H9 (cell line): ENCODE measurements at places on chromosomes 5 and 9. TPM values are rescaled to one million over a fixed set of nuclear protein-coding genes. Genes with fewer than 3 reads are reported as not detected.

Gene CD274
- 0.13 TPM in 1 of 2 replicates, not detected in the other for total RNA-seq

Gene ANKRD34B
- total RNA-seq = 0.70 and 0.72 TPM in 2 replicates

GRCh38 chr9:36999728-37000333, 34.2 kb downstream of the PAX5 start:
- no peaks in the 10 kb centered on the region for H3K36me3 ChIP-seq
- DNase-seq = no peak
- H3K4me1 ChIP-seq = no peaks in the 10 kb centered on the region
- H3K4me3 ChIP-seq = no peak overlapping the region

DNA sequence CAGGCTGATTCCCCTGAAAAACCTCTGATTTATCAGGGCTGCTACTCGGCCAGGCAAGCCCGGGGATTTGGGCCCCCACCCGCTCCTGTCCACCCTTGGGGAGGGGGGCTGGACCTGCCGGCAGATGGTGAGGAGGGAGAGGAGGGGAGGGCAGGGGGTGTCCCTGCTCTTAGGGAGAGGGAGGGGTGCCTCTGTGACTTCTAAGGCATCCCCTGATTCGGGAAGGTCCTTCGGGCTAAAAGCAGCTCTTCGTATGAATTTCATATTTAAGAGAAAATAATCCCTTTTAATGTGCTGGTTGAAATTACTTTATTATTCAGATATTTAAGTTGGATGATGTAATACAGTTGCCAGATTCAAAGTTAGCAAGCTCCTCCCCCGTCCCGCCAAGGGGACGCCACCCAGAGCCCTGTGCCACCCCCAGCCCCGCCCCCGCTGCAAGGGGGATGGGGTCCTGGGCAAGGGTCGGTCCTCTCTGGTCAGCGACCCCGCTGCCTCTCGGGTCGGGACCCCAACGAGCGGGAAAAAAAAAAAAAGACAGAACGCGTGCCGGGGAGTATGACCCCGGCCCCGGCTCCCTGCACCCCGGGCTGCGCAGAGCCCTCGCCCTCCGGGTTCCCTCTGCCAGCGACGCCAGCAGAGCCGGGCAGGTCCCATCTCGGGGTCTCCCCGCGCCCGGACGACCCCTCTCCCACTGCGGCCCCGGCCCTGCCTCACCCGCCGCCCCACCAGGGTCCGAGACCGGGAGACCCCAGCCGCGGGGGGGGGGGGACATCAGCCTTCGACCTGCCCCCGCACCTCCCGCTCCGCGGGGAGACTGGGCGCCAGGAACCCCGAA, 12.4 kb downstream of the LHX3 start:
- no peaks in the 10 kb centered on the region for H3K4me1 ChIP-seq
- H3K4me3 ChIP-seq = no peak overlapping the region
- H3K27me3 ChIP-seq = peaks cover 60% of the 10 kb centered on the region
- H3K36me3 ChIP-seq = no peaks in the 10 kb centered on the region
- no peak for DNase-seq

DNA sequence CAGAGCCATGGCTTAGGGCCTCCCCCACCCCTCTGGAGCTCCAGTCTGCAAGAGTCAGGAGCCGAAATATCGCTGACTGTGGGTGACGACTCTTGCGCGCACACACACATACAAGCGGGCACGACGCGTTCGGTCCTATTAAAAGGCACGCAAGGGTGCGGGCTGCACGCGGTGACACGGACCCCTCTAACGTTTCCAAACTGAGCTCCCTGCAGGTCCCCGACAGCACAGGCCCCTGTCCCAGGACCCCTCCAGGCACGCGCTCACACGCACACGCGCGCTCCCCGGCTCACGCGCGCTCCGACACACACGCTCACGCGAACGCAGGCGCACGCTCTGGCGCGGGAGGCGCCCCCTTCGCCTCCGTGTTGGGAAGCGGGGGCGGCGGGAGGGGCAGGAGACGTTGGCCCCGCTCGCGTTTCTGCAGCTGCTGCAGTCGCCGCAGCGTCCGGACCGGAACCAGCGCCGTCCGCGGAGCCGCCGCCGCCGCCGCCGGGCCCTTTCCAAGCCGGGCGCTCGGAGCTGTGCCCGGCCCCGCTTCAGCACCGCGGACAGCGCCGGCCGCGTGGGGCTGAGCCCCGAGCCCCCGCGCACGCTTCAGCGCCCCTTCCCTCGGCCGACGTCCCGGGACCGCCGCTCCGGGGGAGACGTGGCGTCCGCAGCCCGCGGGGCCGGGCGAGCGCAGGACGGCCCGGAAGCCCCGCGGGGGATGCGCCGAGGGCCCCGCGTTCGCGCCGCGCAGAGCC, at the start of gene GRIN1:
TSS of gene GRIN1 (plus strand) at position 433 of the 746 bp plus-strand sequence. CDS start 333 bp downstream, outside the sequence.
- H3K27ac ChIP-seq = no peak within 1 kb of the TSS
- H3K4me3 ChIP-seq = no peak within 1 kb of the TSS
- H3K36me3 ChIP-seq = no peaks in the 10 kb centered on the region
- H3K4me1 ChIP-seq = no peaks in the 10 kb centered on the region
- peaks cover 29% of the 10 kb centered on the region; the same call in 1 of the 2 replicates for H3K27me3 ChIP-seq

DNA sequence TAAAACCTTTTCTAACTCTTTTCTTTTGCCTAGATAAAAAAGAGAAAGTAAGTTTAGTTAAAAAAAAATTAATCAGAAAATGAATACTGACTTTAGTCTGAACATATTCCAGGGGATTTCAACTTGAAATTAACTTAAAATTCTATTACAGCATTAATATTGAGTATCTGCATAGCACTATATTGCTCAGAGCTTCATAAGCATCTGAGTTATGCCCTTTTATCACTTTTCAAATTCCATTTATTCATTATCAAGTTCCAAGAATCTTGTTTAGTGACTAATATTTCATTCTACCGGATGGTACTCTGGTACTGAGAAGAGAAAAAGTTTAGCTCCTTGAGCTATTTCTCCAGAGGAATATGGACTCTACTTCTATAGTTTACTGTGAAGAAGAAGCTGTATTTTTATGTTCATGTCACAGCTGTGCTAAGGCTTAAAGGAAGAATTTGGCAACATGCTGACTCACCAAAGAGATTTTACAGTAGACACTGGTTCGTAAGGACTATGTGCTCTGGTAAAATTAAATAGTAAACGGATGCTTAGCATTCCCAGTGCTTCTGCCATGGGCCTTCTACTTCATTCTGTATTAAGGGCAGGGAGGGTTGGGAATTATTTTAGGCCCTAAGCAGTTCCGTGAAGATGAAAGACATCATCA, 285.2 kb upstream of the SEMA6A start:
- H3K36me3 ChIP-seq = no peaks in the 10 kb centered on the region
- no peak for DNase-seq
- H3K4me3 ChIP-seq = no peak overlapping the region
- no peak overlapping the region for H3K27ac ChIP-seq
- H3K4me1 ChIP-seq = peaks cover 9% of the 10 kb centered on the region; the same call in 1 of the 2 replicates

GRCh38 chr5:107208867-107209266, 461.9 kb downstream of the EFNA5 start:
- H3K27me3 ChIP-seq = no peaks in the 10 kb centered on the region
- no peak for DNase-seq
- H3K27ac ChIP-seq = no peak overlapping the region
- H3K36me3 ChIP-seq = no peaks in the 10 kb centered on the region

GRCh38 chr5:169357291-169357690, 56.4 kb upstream of the SLIT3 start:
- no peak overlapping the region for H3K27ac ChIP-seq
- H3K27me3 ChIP-seq = no peaks in the 10 kb centered on the region
- DNase-seq = no peak
- H3K4me3 ChIP-seq = no peak overlapping the region
- no peaks in the 10 kb centered on the region for H3K36me3 ChIP-seq
- H3K4me1 ChIP-seq = no peaks in the 10 kb centered on the region

GRCh38 chr5:107478068-107478641, 192.6 kb downstream of the EFNA5 start:
- H3K36me3 ChIP-seq = peaks cover 2% of the 10 kb centered on the region; the same call in 1 of the 2 replicates
- no peak for DNase-seq
- no peaks in the 10 kb centered on the region for H3K27me3 ChIP-seq
- H3K27ac ChIP-seq = no peak overlapping the region

DNA sequence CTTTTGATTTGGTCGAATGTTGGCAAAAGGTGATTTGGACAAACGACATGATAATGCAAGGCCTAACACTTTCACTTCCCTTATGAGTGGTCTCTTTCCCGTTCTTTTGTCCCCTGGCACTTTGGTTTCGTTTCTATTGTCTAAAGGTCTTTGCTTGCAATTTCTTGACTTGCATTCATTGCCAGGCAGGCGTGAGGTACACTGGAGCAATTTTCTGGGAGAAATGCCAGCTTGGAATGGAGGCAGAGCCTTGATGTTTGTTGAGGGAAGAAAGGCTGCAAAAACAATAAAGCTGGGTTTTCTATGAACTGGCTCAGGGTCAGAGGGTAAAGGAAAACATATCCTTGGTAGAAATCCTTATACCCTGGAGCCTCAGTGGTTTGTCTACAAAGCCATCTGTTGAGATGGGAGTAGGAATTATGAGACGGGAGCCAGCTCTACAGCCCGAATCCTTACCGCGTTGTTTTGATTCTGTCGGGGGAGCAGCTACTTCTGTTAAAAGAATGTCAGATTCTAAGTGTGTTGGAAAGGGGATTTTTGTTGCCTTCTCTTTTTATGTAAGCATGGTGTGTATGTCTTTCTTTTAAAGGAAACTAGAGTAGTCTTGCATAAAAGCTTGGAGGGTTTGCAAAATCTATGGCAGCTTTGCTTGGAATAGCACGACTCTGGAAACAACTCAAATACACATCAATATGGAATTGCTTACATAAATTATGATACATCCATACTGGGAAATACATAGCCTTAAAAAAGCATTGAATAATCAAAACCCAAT, 158.9 kb downstream of the RMI1 start:
- no peaks in the 10 kb centered on the region for H3K36me3 ChIP-seq
- no peak overlapping the region for H3K4me3 ChIP-seq
- DNase-seq = no peak
- H3K27ac ChIP-seq = no peak overlapping the region
- no peaks in the 10 kb centered on the region for H3K4me1 ChIP-seq

DNA sequence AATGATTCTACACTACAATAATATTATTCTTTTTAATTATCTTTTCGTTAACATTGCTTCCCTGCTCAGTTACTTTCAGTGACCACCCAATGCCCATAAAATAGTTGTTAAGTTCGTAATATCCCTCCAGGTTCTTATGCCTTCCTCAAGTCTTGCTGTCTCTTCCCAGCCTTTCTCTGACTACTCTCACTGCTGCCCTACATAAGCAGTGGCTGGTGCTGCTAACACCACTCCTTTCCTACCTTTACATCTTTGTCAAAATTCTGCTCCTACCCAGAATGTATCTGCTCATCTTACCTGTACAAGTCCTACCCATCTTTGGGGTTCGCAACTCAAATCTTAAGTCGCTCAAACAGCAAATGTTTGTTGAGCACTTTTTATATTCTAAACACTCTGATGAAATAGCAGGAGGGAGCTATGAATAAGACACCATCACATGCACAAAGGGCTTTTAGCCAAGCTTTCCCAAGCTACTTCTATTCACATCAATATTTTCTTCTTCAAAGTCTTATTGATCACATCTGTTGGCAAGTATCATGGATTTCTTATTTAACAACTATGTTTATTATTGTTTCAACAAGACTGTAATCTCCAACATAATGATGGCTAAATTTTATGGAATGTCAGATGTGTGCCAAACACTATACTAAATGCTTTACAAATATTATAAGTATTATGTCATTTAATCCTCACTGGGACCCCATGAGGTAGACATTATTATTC, 29.5 kb downstream of the SLC25A46 start:
- H3K36me3 ChIP-seq = no peaks in the 10 kb centered on the region
- no peak for DNase-seq
- no peaks in the 10 kb centered on the region for H3K4me1 ChIP-seq
- no peak overlapping the region for H3K27ac ChIP-seq

GRCh38 chr9:87035879-87036278, 88.6 kb upstream of the GAS1 start:
- no peak for DNase-seq
- no peaks in the 10 kb centered on the region for H3K36me3 ChIP-seq
- no peaks in the 10 kb centered on the region for H3K27me3 ChIP-seq
- H3K4me1 ChIP-seq = no peaks in the 10 kb centered on the region; the same call in 1 of the 2 replicates

DNA sequence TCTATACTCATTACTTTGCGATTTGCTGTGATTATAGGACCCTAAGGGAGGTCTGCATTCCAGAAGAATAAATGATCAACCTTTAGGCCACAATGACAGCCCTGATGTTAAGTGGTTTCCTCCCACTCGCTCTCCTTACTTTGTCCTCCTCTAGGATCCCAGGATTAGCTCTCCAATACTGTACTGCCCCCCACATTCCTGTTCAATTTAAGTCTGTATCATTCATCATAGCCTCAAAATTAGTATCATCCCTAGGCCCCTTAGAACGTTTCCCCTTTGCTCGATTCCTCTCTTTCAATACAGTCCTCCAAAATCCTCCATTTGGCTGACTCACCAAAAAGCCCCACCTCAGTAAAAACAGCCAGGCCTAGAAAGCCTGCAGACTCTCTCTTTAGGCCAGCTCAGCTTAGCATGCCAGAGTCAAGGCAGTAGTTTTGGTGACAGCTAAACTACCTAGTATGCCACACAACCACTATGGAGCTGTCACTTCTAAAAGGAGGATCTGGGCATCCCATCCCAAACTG, 24.4 kb downstream of the RNF145 start:
- no peaks in the 10 kb centered on the region for H3K27me3 ChIP-seq
- no peak overlapping the region for H3K27ac ChIP-seq
- no peak overlapping the region for H3K4me3 ChIP-seq
- DNase-seq = no peak
- peaks cover 20% of the 10 kb centered on the region for H3K36me3 ChIP-seq

- no peaks in the 10 kb centered on the region for H3K27me3 ChIP-seq
- no peaks in the 10 kb centered on the region for H3K36me3 ChIP-seq
- no peaks in the 10 kb centered on the region for H3K4me1 ChIP-seq
Observed at GRCh38 chr9:281741-282645, 67.3 kb downstream of the DOCK8 start.

- H3K27me3 ChIP-seq = no peaks in the 10 kb centered on the region
- no peak overlapping the region for H3K27ac ChIP-seq
- no peaks in the 10 kb centered on the region for H3K4me1 ChIP-seq
- DNase-seq = no peak
- H3K4me3 ChIP-seq = no peak overlapping the region
Observed at GRCh38 chr5:157219491-157220271, 39.0 kb downstream of the ITK start.

GRCh38 chr9:105114964-105115728, 129.3 kb upstream of the SLC44A1 start:
- DNase-seq = no peak
- peaks cover 5% of the 10 kb centered on the region; the same call in 1 of the 2 replicates for H3K4me1 ChIP-seq
- H3K4me3 ChIP-seq = no peak overlapping the region
- no peaks in the 10 kb centered on the region for H3K36me3 ChIP-seq
- no peaks in the 10 kb centered on the region for H3K27me3 ChIP-seq

DNA sequence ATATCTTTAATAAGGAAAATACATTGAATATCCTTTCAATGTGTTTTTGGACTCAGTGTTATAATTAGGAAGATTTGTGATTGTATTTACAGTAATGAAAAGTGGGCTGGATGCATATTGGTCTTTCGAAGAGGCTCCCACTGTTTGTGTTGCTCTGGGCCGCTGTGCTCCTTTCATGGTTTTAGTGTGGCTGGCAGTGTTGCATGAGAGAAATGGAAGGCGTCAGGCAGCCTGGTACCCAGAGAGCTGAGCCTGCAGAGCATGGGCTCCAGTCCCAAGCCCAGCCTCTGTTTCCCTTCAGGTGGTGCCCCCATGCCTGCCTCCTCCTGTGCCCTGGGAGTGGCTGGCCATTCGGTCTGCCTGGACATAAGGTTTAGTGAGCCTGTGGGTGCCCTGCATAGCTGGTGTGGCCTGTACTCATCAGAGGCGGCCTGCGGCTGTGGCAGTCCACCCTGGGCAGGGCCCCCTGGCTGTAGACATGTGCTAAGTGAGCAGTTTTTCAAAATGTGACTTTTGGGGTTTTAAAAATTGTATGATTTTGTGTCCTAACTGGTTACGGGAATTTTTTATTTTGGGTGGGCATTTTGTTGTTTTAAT, 27.4 kb upstream of the FAM120AOS start:
- no peak for DNase-seq
- H3K4me3 ChIP-seq = no peak overlapping the region
- no peak overlapping the region for H3K27ac ChIP-seq
- peaks cover 19% of the 10 kb centered on the region for H3K36me3 ChIP-seq
- no peaks in the 10 kb centered on the region for H3K4me1 ChIP-seq
